ENCODE measurements at places on chromosomes 4 and X.

GRCh38 chrX:38890326-38890725 is 89.1 kb downstream of the MID1IP1 start:
- H3K4me3 ChIP-seq = no peak overlapping the region
- no peak for DNase-seq
- H3K36me3 ChIP-seq = no peaks in the 10 kb centered on the region
- no peaks in the 10 kb centered on the region for H3K27me3 ChIP-seq

DNA sequence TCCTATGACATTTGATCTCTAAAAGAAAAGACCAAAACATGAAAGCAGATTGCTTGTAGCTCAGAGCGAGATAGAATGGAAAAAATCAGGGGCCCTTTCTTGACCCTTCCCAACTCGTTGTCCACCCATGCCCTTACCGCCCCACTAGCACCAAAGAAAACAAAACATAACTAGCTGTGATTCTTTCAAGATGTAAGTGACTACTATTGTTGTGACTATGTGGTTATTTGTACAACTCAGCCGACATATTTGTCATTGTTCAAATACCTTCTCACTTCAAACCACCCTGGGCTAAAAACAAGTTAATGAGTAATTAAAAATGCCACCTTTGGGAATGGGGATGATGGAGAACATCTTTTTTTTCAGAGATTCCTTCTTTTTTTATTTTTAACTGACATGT is 171.2 kb upstream of the GPC4 start:
- no peaks in the 10 kb centered on the region for H3K36me3 ChIP-seq
- no peak for DNase-seq
- H3K27me3 ChIP-seq = no peaks in the 10 kb centered on the region
- no peak overlapping the region for H3K4me3 ChIP-seq

- no peaks in the 10 kb centered on the region for H3K36me3 ChIP-seq
- no peaks in the 10 kb centered on the region for H3K27me3 ChIP-seq
- no peak overlapping the region for H3K27ac ChIP-seq
- no peak overlapping the region for H3K4me3 ChIP-seq
- no peak for DNase-seq
These were observed 479.3 kb downstream of the INPP4B start for GRCh38 chr4:142366769-142367181.

DNA sequence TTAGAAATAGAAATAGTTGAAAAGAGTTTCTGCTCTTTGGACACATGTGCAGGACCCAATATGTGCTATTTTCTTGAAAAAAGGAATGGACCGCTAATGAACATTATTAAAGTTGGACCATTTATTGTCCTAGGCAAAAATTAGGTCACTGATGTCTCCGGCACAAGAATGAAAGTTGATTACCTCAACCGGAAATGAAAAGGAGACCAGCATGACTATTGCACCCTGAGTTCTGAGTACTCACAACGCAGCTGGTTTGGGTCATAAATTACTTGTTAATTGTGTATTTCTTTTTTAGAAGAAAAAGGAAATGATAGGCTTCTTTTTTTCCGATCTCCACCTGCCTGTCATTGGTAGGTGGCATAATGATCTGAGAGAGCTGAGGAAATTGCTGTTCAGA is 232.7 kb downstream of the ARHGAP24 start:
- H3K4me1 ChIP-seq = no peaks in the 10 kb centered on the region
- DNase-seq = no peak
- H3K27ac ChIP-seq = no peak overlapping the region
- no peaks in the 10 kb centered on the region for H3K36me3 ChIP-seq
- H3K4me3 ChIP-seq = no peak overlapping the region
- H3K27me3 ChIP-seq = no peaks in the 10 kb centered on the region

GRCh38 chrX:42708222-42708621 is 69.7 kb downstream of the PPP1R2C start:
- H3K27ac ChIP-seq = no peak overlapping the region
- no peaks in the 10 kb centered on the region for H3K4me1 ChIP-seq
- DNase-seq = no peak
- no peaks in the 10 kb centered on the region for H3K27me3 ChIP-seq
- no peak overlapping the region for H3K4me3 ChIP-seq

All from HCT116 (cell line).